A673 (cell line): ENCODE measurements at places on chromosomes 6 and 20. TPM values are rescaled to one million over a fixed set of nuclear protein-coding genes. Genes with fewer than 3 reads are reported as not detected.

The PPP1R10 gene
- 121 and 129 TPM in 2 replicates for total RNA-seq

DNA sequence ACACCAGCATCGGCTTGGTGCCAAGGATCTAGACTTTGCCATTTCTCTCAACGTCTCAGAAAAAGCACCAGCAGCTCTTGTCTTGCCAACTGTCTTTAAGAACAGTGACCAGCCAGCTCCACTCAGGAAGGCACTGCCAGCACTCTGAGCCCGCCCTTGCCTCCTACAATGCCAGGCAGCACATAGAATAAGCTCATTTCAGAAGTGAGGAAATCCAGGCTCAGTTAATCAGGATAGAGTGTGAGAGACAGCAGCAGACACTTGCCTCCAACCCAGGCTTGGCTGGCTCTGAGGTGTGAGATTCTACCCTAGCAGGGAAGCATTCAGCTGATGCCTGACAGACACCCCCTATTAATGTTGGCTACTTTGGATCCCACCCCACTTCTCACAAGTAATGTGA, 4.3 kb upstream of the SYNDIG1 start:
- no peak for DNase-seq

DNA sequence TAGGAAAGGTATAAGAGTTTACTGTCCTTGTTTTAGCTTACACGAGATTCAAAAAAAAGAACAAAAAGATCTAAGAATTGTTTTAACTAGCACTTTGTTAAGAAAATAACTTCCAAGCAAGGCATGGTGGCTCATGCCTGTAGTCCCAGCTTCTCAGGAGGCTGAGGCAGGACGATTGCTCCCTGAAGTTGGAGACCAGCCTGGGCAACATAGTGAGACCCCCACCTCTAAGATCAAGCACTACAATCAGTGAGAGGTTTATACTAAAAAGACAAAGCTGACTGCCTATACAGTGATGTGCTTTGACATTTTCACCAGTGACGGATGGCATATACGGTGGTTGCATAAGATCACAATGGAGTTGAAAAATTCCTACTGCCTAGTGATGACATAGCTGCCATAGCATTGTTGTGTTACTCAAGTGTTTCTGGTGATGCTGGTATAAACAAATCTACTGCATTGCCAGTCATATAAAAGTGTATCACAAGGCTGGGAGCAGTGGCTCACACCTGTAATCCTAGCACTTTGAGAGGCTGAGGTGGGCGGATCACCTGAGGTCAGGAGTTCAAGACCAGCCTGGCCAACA, 68.6 kb downstream of the B4GALT5 start:
- no peak for DNase-seq

GRCh38 chr6:34531580-34532201, 24.4 kb downstream of the SPDEF start:
- peak; percentile 37 for DNase-seq

DNA sequence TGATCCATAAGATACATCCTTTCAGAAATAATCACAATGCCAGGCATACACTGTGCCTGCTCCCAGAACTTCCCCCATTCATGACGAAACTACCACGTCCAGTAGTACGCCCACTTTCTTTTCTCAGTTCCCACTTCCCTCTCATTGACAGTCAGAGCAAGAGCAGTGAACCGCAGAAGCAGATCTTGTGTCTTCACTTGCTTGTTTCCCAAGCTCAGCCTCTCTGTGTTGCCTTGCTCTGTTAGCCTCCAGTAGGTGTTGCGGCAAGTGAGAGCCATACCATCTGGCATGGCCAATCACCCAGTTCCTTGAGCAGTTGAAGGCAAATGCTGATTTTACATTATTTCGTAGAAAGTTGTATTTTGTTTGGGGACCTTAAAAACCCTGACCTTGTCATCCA, 11.7 kb downstream of the UST start:
- no peak for DNase-seq

DNA sequence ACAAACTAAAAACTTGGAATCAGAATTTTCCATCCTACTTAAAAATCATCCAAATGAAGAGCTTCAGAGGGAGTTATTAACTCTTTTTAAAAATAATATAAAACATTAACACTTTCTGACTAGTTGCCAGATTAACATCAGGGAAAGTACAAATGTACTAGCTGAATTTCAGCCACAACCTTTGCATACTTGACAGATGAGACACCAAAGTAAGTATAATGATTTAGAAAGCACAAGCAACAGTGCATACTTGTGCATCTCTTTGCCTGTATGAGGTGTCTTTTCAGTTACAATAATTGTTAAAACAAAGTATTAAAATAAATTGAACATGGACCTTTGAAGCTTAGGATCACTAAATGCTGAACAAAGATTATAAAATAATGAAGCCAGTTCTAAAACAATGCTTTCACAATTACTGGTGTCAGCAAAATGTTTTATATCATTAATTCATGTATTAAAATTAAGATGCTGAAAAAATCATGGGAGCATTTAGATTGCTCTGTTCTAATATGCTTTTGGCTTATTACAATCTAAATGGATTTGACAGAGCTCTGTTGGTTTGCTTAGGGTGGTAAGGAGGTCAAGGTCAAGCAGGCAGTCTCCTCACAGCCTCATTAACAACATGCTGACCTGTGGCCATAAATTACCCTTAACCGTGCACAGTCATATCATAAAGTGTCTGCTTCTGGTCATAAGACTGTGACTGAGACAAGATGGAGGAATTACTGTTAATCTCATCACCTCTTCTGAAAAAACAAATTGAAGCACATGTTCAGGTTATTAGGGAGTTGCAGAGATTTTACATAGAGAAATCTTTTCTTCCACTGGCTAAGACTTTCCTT, 15.1 kb downstream of the RNF217 start:
- DNase-seq = no peak

The C20orf204 gene
- 2.4 and 2.5 TPM in 2 replicates for total RNA-seq

GRCh38 chr20:4546786-4547185, 174.9 kb upstream of the PRND start:
- DNase-seq = peak; percentile 22
